ENCODE measurements at places on chromosomes 11 and 22.

GRCh38 chr22:50148991-50149721 lies 21.4 kb upstream of the PANX2 start:
- DNase-seq: no peak

- DNase-seq: no peak
These were observed 2.8 kb downstream of the PDE2A start for GRCh38 chr11:72671152-72672099.

DNA sequence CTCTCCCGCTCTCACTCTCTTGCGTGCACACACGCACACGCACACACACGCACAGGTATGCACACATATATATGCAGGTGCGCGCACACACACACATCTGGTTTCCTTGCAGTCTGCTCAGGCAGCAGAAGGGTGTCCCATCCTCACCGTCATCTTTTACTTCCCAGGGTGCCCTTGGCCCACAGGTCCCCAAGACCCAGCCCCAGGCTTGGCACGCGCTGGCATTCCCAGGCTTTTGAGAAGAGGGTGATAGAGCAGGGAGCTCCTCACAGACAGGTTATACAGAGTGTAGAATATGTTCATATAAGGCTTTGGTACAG lies 52.0 kb upstream of the SPATA19 start:
- no peak for DNase-seq

DNA sequence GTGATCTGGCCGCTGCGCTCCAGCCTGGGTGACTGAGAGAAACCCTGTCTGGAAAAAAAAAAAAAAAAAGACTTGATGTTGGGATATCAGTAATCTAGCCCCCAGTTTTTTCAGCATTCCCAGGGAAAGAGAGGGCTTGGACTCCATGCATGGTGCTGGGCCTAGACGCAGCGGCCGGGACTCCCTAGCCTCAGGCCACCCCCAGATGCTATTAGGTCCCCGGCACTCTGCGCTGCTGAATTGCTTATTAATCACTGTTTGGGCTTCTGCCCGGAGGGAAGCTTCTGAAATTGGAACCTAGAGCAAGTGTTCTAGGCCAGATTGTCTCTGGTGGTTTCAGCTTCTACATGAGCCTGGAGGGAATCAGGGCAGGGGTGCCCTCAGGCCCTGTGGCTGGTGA lies 39.0 kb downstream of the SLCO2B1 start:
- DNase-seq: no peak

GRCh38 chr22:43317239-43317638 lies 25.9 kb downstream of the SCUBE1 start:
- DNase-seq: no peak

GRCh38 chr11:71064702-71065515 lies 187.5 kb downstream of the SHANK2 start:
- DNase-seq: no peak

- DNase-seq: no peak
These were observed 40.5 kb downstream of the OR10A6 start for GRCh38 chr11:7890417-7891172.

GRCh38 chr22:45008751-45009605 lies 827 bp downstream of the PHF21B start:
- DNase-seq: no peak

DNA sequence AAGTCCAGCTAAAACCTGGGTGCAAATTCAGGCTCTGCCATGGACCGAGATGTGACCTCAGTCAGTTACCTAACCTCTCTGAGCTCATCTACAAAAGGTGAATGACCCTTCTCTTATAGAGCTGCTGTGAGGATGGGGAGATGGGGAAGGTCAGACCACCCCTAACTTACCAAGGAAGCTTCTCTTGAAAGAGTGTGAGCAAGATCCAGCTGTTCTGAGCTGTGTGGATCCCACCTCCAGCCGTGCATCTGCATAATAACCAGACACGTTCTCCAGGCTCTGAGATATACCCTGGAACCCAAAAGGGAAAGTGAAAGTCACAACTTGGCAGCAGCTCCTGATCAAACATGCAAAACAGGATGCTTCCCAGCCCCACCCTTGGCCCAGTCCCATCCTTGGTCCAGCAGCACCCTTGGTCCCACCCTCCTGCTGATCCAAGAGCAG lies at the start of gene APOL3:
TSS of gene APOL3 (minus strand) at position 257 of the 444 bp plus-strand sequence. CDS start 11,700 bp downstream, outside the sequence.
- DNase-seq: peak; percentile 89

GRCh38 chr11:16750417-16750816 lies 12.0 kb downstream of the C11orf58 start:
- no peak for DNase-seq

DNA sequence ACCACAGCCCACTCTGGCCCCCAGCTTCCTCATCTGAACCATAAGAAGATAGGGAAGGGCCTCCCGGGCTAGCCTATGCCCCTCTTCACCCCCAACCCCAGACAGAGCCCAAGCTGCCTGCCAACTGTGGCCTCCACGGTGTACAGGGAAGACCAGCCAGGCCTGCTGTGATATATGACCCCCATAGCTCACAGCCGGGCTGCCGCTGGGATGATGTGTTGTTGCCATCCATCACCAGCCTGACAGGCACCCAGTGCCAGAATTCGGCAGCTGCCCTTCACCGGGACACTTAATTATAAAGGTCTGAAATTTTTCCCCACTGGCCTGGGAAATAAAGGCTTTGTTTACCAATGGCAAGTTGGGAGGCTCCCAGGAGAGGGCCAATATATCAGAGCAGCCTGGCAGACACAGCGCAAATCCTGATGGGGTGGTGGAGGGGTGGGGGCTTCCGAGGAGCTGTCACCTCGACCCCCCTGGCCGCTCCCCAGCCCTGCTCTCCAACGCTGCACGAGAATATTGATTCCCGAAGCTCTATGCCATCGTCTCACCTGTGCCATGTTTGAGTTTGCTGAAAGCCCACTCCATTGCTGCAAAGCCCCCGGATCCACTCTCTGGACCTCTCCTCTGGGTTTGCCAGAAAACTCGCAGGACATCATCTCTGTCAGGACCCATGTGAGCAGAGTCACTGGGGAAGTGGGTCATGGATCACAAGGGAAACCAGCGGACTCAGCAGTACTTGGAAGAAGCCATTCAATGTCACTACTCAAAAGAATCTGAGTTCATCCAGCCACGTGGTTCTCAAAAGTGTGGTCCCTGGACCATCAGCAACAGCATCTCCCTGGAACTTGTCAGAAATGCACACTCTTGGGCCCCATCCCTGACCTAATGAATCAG lies 296.9 kb downstream of the MN1 start:
- no peak for DNase-seq

DNA sequence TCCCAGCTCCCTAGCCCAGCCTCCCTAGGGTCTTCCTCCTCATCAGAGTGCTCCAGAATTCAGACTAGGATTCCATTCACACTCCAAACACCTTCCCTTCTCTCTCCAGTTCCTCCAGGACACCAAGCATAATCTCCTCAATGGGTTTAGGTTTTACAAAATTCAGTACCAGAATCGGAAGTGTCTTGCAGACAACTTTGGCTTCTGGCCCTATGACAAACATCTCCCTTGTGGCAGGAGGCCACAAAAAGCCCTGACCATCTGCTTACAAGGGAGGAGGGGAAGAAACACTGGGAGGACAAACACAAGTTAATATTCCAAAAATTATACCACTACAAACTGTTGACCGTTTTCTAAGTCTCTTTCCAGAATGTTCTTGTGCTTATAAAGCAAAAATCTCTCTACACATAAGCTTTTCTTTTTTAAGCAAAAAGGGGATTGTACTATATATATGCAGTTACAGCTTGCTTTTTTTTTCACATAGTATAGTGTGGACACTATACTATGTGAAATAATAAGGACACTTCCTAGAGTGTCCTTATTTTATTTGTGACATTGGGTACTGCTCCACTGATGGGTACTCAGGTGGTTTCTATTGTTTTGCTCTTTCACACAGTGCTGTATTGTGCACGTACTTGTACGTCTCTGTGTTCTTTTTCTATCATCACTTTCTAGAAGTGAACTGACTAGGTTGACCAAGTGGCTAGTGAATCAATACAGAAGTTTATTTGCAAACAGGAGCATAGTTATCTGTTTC lies 78.7 kb downstream of the BDNF start:
- no peak for DNase-seq

GRCh38 chr22:31945971-31946680 lies 1.8 kb downstream of the YWHAH start:
- no peak for DNase-seq

GRCh38 chr22:49027368-49027670 lies 800.4 kb downstream of the BRD1 start:
- no peak for DNase-seq

DNA sequence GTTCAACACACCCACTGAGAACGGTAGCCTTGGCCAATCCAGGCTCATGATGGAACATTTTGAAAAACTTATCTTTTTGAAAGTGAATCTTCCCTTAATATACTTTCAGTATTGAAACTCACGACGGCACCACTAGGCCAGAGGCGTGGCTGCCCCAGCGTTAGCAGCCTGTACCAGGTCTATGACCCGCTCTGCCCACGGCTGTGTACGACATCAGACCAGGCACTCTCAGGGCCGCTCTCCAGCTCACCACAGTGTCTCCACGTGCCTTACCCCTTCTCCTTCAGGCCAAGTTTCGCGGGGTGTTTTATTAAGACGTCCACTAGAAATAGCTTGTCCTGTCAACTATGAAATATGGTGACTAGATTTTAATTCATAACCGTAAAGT lies 31.2 kb downstream of the ALG12 start:
- DNase-seq: no peak

- DNase-seq: no peak
These were observed 64.0 kb upstream of the PPP6R3 start for GRCh38 chr11:68396516-68396915.

DNA sequence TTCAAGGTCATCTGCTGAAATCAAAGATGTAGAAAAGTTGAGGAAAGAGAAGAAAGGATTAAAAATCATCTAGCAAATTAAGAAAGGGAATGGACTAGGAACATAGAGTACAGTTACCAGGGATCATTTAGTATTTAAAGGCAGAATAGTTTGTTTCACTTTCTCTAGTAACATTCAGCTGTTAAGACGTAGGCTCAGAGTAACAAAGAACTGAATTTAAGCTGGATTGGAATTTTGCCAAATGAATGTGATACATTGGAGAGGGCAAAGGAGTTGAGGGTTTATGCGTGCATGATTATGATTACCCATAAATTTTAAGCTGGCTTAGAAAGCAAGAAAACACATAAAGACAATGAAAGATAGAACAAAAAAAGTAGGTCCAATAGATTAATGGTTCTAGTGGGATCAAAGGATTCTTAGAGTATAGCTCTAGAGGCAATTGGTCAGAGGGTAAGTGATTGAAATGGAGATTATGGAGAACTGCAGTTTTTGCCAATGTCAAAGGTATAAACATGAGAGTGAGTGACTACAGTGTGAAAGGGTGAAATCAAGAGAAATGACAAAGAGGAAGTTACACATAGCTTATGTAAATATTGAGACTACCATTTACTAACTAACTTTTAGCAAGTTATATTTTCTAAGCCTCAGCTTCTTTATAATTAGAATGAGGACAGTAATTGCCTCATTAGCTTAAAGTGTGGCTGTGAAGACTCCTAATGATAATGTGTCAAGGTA lies 190.0 kb downstream of the GRIA4 start:
- no peak for DNase-seq

DNA sequence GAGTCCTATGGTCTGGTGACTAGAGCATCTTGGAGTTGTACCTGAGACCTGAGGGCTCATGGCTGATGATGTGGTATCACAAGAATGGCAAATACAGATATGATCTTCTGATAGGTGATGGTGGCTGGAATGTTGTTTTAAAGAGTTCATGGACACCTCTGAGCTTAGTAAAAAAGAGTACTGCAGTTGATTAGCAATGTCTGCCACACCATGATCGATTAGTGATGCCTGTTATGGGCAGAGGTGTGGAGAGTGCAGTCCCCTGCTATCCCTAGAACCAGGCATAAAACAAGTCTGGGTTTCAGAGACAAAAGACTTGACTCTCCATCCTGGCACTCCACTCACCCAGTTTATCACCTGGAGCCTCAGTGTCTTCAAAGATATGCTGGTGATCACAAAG lies 1.4 kb upstream of the BATF2 start:
- DNase-seq: no peak

DNA sequence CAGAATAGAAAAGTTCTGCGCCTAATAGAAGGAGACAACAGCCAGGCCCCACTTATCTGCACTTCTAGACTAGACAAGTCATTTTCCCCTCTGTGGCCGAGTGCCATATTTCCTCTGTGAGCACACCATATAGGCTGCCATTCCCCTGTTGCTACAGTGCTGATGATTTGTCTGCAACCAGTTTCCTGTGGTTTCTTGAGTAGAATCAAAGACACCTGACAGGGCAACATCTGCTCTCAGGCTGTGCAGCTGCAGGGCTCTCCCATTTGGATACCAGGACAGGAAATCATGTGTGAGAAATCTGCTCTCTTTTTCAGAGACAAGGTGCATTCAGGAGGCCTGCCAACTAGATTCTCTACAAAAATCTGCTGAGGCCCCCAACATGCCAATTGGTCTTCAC lies 879.3 kb downstream of the DLG2 start:
- DNase-seq: no peak

DNA sequence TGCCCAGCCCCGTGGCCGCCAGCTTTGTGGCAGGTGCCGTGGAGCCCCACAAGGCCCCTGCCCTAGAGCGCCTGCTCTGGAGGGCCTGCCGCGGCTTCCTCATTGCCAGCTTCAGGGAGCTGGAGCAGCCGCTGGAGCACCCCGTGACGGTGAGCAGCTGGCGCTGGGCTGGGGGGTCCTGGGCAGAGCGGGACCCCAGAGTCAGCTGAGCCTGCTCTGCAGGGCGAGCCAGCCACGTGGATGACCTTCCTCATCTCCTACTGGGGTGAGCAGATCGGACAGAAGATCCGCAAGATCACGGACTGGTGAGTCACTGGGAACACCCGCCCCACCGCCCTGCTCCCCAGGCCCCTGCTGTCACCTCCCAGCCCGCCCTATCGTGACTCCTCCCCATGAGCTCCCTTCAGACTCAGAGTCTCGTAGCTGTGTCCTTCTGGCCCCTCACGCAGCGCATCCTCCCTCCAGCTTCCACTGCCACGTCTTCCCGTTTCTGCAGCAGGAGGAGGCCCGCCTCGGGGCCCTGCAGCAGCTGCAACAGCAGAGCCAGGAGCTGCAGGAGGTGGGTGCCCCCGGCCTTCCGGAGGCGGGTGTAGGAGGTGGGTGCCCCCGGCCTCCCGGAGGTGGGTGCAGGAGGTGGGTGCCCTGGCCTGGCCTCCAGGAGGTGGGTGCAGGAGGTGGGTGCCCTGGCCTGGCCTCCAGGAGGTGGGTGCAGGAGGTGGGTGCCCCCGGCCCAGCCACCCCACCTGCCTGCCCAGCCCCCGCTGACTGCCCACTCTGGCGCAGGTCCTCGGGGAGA lies 4.7 kb downstream of the TCIRG1 start:
- no peak for DNase-seq

- DNase-seq: no peak
These were observed 139.6 kb downstream of the DDX10 start for GRCh38 chr11:108804511-108804910.

DNA sequence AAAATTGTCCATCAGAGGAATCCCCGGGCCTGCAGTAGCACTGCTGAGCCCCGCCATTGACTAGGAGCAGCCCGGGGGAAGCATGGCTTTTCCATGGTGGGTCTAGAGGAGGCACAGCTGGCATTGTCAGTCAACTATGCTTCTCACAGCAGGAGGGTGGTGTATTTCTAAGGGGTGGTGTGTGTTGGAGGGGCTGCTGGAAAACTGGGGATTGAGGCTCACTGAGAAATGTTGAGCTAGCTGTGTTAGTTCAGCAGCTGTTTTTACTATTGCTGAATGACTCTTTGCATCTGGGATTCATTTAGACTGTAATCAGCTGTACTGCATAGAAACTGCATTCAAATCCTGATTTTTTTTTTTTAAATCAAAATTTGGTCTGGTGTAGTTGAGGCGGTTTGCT lies 5.6 kb downstream of the DDX10 start:
- DNase-seq: no peak

- DNase-seq: no peak
These were observed 11.2 kb upstream of the UPK3A start for GRCh38 chr22:45273452-45274075.

GRCh38 chr22:46881373-46882118 lies 119.1 kb downstream of the TBC1D22A start:
- DNase-seq: no peak
